NCI-H446 (cell line): ENCODE measurements at places on chromosomes 7 and 10.

DNA sequence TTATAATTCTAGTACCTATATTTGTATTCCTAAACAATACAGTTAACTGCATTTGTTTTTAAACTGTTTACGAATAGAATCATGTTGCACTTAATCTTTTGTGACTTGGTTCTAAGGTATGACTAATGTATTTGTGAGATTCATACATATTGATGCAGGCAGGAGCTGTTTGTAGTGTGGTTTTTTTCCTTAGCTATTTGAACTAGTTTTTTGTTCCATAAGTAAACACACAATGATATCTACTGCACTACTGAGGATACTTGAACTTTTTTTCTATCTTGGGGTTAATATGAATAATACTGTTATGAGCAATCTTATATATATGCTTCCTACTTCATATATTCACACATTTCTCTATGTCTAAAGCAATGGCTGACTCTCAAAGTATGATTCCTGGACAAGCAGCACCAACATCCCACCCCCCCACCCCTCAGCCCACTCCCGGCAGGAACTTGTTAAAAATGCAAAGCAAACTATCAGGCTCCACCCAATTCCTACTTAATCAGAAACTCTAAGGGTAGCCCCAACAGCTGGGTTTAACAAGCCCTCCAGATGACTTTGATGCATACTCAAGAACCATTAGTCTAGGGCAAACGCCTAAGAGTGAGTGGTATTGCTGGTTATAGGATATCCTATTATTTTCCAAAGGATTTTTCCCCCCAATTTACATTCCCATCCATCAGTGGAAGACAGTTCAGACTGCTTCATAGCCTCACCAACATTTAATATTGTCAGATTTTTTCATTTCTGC, 25.8 kb downstream of the BRAF start:
- no peak for DNase-seq

DNA sequence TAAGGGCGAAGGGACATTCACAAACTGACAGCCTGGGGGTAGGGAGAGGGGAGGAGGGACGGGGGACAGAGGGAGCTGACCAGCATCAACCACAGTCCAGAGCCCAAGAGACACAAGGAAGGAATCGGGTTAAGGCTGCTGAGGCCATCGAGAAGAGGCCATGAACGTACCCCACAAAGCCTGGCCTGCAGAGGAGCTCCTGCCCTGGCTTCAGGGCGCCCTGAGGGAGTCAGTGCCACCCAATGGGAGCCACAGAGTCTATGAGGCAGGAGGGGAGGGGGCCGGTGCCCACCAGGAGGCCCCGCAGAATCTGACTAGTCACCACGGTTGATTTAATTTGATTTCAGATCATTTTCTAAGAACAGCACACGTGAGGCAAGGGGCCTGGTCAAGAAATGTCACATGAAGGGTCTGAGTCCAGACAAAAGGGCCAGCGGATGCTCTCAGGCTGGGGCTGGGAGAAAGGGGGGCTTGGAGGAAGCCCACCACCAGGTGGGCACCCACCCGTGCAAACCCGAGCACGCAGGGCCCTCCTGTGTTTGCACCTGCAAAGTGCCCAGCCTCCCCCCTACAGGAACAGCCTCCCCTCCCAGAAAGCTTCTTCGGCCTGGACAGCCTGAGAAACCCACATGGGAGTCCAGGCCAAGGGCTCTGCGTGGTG, 40.4 kb downstream of the CAMK2B start:
- no peak for DNase-seq

GRCh38 chr7:64863969-64864368, 39.1 kb upstream of the ZNF273 start:
- DNase-seq: no peak

DNA sequence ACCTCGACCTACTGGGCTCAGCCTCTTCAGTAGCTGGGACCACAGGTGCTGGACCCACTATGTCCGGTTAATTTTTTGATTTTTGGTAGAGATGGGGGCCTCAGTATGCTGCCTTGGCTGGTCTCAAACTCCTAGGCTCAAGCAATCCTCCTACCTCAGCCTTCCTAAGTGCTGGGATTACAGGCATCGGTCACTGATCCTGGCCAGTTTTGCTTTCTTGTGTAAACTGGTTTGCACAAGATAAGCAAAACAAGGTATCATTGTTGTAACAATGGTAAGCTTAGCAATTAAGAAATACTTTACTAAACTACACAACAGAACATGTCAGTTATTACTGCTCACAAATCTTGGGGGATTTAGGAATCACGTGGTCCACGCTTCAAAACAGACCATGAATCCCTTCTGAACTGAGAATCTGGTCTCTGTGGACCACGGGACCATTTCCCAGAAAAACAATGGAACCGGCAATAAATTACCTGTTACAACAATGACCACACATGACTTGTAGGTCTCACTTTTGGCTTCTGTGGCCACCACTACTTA, 36.8 kb downstream of the RSU1 start:
- DNase-seq: no peak

DNA sequence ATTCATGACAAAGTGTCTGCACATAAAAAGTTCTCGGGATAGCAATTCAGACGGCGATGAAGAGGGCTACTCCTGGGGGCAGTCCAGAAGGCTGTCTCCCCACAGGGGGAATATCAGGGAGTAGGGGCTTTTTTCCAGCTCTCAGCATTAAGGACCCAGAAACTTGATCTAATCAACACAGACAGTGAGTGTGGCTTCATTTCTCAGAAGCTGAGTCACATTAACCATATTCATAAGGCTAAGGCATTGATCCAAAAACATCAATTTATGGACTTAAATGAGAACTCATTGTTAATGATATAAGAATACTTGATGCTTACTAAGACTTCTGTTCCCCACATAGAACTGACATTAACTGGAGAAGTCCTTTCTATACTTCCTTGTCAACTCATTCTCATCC, 87.5 kb upstream of the AOAH start:
- DNase-seq: no peak

- DNase-seq: no peak
Observed at GRCh38 chr10:71371750-71372166, 25.0 kb upstream of the CDH23 start.

- no peak for DNase-seq
Observed at GRCh38 chr10:77648472-77648871, 10.9 kb upstream of the KCNMA1 start.

DNA sequence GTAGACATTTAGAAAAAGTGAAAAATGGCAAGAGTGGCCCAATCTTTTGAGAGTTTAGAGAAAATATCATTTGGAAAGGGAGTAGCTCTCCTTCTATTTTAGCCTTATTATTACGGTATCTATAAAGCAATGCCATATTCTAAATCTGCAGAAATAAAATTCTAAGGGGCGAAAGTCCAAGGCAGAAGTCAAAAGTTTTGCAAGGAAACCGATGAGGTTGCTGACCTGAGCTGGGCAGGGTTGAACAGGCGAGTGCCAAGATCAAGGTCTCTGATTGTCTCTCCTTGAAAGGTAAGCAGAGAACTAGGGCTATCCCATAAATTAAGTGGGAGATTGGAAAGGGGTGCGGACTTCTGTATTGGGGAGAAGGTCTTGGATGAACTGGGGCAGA, 11.7 kb downstream of the TRIM56 start:
- DNase-seq: no peak

- no peak for DNase-seq
Observed at GRCh38 chr7:140641524-140642195, 1.0 kb upstream of the DENND2A start.

DNA sequence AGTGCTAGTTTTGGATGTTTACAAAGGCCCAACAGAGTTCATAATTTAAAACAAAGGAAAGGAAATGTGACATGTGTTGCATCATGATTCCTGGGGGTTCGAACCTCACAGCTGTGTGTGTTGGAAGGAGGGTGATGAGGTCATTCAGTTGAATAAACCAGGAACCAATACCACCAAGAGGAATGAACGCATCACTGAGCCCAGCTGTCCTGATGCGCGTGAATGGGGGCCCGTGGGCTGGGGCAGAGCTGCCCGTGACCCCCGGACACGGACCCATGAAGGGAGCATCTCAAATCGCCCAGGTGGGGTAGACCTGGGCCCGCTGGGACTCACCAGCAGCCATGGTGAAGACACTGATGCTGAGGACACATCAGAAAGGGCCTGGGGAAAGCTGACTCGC, 33.0 kb downstream of the BRI3 start:
- no peak for DNase-seq

- DNase-seq: no peak
Observed at GRCh38 chr10:65126288-65126687, 1605.1 kb downstream of the REEP3 start.

DNA sequence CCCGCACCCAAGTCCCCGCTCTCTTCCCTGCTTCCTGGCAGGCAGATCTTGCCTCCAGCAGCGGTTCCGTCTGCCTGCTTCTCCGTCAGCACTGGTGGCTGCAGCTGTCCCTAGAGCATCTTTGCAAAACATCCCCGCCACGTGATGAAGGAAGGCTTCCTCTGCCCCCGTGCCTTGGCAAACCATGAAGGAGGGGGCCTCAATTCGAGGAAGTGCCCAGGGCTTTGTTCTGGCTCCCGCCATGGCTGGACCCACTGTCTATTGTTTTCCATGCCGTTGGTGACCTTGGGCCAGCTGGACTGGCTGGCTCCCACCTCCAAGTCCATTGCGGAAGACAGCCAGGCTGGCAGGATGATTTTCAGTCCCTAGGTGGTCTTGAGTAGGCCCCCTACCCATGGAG, 13.2 kb upstream of the AQP1 start:
- DNase-seq: no peak

DNA sequence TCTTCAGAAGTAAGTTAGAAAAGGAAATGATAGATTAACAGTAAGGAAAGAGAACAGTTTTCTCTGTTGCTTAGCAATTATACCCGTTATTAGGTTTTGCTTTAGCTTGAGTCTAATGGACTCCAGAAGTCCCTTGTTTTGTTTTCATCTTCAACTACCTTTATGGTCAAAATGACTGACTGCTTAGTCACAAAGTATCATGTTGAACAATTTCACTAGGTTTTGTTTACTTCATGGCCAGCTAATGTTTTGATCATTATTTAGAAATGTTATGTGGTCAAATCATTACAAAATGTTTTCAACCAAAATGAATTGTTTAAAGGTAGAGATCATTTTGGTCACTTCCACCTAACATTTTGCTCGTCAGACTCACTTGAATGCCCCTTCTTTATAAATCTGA, 1.9 kb downstream of the UBN2 start:
- no peak for DNase-seq

GRCh38 chr7:26535483-26536007, 243.9 kb downstream of the SNX10 start:
- no peak for DNase-seq

GRCh38 chr10:102313221-102313896, 68.0 kb downstream of the GBF1 start:
- DNase-seq: no peak

DNA sequence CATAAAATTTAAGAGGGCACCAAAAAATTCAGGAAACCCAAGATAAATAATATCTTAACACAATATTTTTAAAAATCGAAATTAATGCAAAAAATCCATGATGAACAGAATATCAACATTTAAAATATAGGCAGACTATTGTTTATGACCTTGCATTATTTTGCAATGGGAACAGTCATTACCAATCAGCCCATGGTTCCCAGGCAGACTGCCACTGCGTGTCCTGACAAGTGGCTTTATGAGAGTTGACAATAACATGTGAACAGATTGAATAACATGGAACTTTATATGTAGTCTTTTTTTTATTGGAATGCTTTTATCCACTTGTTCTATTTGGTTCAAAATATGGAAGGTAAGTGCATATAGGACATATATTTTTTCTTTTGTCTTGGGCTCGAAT, 3.1 kb upstream of the AVPI1 start:
- DNase-seq: no peak

GRCh38 chr10:73366381-73367298, 8.0 kb upstream of the CFAP70 start:
- no peak for DNase-seq

- no peak for DNase-seq
Observed at GRCh38 chr10:60878224-60878623, 65.8 kb downstream of the RHOBTB1 start.

DNA sequence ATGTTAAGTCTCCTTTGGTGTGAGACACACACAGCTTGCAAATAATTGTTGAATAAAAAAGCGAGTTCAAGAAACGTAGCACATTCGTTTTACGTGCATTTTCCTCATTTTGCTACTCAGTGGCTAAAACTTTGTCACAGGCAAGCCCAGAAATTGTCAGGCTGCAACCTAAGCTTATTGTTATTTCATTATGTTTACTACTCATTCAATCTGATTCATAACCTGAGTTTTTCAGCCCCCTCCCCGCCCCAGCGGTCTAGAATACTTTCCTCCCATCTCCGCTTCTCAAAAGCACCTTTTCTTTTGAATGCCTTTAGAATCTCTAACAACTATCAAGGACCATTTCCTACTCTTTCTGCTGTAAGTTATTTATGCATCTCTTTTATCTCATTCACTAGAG, 1.1 kb downstream of the FAM133B start:
- DNase-seq: no peak

GRCh38 chr7:103857435-103857834, 132.0 kb downstream of the RELN start:
- peak; percentile 6 for DNase-seq

- peak; percentile 5 for DNase-seq
Observed at GRCh38 chr10:32795598-32796183, 162.3 kb downstream of the ITGB1 start.

DNA sequence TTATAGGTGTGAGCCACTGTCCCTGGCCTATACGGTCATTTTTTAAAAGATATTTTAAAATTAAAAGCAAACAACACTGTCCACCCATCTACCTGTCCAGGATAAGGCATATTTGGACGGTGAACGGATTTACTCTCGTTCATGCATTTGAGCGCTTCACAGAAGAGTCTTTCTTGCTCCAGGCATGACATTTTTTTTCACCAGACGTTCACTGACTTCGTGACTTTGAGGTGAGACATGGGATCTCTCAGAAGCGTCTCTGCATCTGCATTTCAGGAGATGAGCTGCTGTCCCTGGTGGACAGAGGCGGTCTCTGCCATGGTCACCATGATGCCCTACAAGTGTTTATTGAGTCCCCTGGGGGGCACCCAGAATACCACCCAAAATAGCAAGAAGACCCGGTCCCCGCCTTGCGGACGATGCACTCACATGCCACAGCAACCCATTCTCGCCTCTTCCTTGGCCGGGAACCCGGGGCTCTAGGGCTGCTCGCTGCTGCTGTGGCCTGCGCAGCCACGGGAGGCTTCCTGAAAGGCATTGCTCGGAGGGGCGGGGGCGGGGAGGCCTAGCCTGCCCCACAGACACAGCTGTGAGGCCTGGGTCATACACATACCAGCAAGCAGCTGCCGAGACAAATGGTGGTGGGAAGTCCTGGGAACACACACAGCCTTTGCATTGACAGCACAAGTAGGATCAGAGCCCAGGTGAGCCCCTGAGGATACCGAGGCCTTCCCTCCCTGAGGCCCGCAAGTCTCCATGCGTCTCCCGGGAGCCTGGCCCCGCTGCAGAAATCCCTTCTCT, 84.4 kb downstream of the RGS10 start:
- no peak for DNase-seq

GRCh38 chr7:85528581-85528980, 341.7 kb upstream of the SEMA3D start:
- no peak for DNase-seq
